ACHN (cell line): ENCODE measurements at places on chromosomes 12 and 14.

DNA sequence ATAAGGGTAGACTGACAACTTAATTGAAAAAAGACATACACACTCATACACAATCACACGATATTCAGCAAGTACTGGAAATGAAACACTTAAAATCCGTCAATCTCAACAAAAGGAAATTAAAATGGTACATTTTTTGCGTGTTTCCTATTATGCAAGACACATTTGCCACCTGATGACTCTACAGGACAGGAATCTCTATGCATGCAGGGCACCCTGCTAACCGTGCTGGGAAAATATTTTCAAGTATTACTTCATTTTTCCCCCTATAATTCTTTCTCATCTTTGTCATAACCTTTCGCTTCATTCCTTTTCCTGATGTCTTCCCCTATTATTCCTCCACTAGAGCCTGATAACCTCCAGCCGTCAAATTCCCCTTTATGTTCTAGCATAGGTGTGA, 150.2 kb downstream of the TMEM132D start:
- no peak for DNase-seq

- no peak for DNase-seq
Observed at GRCh38 chr12:6367969-6368892, 7.1 kb downstream of the SCNN1A start.

DNA sequence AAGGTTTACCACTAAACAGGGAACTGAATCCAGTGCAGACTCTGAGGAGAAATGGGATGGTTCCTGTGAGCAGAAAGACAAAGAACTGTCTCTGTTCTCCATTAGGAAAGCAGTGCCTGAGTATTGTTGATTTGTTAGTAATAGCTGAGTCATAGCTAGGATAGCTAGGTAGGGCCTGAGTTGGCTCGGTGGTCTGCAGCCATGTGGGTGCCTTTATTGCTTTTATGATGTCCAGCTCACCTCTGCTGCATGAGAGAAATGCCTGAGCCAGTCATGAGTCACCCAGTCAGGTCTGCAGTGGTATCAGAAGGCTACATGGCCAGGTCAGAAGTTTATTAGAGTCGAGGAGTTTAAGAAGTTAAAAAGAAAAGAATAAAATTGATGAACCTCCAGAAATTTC, 24.2 kb downstream of the TRHDE start:
- DNase-seq = peak; percentile 42

- no peak for DNase-seq
Observed at GRCh38 chr12:85782711-85783110, 53.5 kb downstream of the RASSF9 start.

GRCh38 chr12:25788707-25789442, 169.6 kb upstream of the RASSF8 start:
- no peak for DNase-seq

GRCh38 chr12:74401035-74401434, 136.6 kb upstream of the ATXN7L3B start:
- no peak for DNase-seq

DNA sequence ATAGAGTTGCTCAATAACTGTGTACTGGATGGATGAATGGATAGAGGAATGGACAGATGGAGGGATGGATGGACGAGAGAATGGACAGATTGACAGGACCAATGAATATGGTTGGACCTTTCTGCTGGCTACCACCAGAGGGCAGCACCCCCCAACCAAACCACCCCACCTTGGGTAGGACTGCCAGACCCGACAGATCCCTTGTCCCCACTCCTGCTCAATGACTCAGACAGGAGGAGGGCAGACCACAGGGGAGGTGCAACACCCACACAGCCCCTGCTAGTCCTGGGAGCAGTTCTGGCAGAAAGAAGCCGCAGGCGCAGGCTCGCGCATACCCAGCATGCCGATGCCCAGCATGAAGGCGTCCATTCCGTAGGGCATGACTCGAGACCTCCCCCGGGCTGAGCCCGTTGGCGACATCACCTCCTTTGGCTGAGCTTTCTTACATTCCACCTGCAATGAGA, 12.4 kb downstream of the MSI1 start:
- DNase-seq = peak; percentile 98

- peak; percentile 28 for DNase-seq
Observed at GRCh38 chr14:99779751-99780150, 13.5 kb upstream of the EML1 start.

DNA sequence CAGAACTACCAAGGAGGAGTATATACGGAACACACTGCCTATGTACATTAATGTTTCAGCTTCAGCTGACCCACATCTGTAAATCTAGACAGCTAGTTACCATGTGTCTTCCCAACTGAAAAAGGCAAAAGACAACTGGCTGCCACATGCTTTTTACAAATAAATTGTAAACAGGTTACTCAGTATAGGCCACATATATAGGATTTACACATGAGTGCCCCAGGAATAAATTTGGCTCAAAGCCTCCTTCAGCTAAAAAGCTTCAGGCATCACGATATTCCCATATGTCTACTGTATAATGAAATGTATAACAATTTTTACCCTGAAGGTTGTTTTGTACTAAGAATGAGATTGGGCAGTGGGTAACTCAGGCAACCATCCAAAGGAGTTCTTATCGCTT, 175.9 kb upstream of the BMP4 start:
- DNase-seq = no peak

DNA sequence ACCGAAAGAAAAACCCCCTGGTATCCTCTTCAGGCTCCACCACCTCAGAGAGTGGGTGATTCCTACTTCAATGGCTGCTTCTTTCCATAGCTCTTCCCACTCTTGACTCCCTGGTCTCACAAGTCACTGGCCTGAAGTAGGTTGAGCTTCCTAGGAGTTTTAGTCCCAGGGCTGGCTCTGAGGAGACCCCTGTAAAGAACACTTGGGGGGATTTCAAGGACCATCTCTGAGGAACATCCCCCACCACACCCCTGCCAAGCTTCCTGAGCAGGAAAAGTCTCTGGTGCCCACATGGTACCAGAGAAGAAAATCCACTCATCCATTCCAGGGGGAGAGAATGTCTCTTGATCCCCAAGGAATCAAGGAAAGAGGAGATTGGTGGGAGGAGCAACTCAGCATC, 25.7 kb downstream of the PHETA1 start:
- no peak for DNase-seq

DNA sequence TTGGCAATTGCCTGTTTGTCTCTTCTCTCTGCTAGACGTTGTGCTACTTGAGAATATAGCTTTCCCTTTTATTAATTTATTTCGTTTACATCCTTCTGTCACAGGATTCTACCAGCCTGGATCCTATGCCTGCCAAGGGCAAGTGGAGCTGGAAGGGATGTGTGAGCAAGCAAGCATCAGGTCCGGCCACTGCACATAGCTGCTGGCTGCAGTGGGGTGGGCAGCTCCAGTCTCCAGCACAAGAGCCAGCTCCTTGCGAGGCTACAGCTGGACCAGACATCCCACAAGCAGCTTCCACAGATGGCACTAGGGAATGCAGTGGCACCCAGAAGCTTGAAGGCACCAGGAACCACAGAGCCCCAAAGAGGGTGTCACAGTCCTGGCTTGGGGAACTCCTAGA, 225.0 kb downstream of the KCNC2 start:
- DNase-seq = no peak

DNA sequence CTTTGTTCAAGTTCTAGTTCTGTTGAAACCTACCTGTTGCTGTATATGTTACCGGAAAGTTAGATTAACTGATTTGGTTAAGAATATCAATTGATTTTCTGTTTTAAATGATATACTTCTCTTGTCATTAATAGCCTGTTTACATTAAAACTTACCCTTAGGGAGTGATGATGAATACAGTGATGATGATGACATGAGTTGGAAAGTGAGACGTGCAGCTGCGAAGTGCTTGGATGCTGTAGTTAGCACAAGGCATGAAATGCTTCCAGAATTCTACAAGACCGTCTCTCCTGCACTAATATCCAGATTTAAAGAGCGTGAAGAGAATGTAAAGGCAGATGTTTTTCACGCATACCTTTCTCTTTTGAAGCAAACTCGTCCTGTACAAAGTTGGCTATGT, 33.0 kb downstream of the CAND1 start:
- DNase-seq = no peak

DNA sequence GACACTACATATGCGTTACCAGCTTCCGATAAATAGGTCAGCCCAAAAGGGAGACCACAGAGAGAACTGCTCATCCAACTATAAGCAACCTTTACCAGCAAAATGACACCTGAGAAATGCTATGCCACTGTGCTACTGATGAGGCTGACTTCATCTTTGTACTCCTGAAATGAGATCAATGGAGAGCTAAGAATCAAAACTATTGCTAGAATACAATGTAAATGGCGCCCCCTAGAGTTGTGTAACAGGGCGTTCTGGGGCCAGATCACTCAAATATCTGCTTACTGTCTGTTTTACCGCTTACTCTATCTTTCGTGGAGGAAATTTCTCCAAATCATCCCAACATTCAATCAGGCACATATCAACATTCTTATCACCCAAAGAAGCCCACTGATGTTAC, 4.6 kb downstream of the ZNF384 start:
- DNase-seq = peak; percentile 63

- DNase-seq = peak; percentile 75
Observed at GRCh38 chr12:87848248-87848868, 180.8 kb downstream of the C12orf50 start.

DNA sequence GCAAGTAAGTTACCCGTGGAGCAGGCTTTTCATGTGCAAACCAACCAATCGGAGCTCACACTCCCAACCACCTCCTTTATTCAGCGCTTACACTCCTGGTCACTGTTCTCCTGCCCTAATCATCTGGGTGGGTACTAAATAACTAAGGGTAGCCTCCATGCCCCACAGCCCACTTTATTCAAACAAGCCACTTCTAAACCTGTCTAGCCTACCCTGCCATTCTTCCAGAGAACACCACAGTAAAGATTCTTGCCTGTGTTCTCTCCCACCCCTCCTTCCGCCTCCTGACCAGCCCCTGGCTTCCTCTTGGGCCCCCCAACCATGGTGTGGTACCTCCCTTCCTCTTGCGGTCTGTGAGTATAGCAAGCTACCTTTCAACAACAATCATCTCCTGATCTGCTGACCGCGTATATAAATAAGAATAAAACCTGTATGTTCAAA, 581.9 kb downstream of the VRK1 start:
- no peak for DNase-seq

DNA sequence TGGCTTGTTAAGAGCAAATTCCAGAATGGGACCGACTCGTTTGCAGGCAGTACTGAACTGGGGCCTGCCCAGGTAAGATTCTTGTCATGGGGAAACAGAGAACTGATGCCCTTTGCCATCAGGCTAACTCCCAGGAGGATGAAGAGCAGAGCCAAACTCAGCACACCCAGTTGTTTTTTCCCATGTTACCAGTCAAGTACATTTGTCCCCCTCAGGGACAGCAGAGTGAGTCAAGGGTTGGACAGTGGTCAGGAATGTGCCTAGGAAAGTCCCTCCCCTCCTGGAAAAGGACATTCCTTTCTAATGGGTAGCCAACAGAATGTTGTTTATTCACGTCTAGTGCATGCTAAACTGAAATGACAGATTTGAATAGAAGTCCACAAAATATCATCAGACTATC, 1.6 kb downstream of the ART4 start:
- peak; percentile 67 for DNase-seq

GRCh38 chr12:49873361-49873934, 30.3 kb downstream of the FAIM2 start:
- DNase-seq = peak; percentile 59

DNA sequence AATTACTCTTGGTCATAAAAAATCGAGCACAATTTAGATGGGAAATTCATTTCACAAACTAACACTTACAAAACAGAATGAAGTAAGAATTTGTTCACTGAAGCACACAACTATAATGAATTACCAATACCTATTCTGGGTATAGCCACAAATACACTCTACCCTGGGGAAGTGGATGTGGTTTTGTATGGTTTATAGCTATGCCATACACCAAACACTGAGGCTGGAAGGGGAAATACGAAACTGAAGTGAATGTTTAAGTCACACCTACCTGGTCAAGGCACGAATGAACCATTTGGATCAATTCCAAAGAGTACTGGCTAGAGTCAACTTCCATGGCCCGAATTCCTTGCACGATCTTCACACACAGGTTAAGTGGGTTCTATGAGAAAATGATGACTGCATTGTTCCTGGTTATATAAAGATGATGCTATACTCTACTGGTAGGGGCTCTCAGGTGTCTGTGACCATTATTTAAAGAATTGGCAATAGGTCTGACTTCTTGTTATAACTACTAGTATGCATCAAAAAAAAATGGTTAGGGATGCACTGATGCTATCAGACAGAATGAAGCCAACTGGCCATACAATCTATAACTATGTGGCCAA, 12.8 kb downstream of the NEK9 start:
- no peak for DNase-seq

GRCh38 chr14:57749267-57749666, 116.6 kb downstream of the SLC35F4 start:
- DNase-seq = peak; percentile 81

DNA sequence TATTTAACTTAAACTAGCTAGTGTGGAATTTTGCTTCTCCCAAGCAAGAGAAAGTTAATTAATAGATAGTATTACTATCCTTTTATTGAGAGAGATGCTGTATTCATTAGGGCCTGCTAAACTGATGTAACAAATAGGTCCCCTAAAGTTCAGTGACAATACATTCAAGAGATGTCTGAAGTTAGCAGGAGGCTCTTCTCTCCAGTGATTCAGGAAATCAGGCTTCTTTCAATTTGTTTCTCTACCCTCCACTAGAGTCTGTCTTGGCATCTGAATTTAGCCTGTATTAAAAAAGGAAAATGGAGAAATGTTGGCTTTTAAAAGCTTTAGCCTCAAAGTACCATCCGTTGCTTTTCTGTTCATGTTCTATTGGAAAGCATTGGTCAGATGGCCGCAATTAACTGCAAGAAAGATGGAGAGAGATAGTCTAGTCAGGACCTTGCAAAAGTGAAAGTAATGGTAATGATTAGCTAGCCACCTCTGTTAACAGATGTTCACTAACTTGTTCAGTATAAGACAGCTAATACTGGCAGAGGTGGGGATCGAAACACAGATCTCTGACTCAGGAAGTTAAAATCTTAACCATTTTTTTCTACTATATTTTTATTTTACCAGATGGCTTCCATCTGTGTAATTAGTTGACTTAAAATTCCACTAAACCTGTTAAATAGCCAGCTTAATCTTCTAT, 786.8 kb downstream of the TMTC2 start:
- peak; percentile 44 for DNase-seq
